ENCODE measurements at places on chromosomes 12 and 14. TPM values are rescaled to one million over a fixed set of nuclear protein-coding genes. Genes with fewer than 3 reads are reported as not detected.

Gene DAO
- total RNA-seq: not detected

Gene MORN3
- total RNA-seq: 0.89 TPM

Gene KITLG
- 12.9 TPM for total RNA-seq

Gene NPAS3
- 2.0 TPM for total RNA-seq

Gene USP5
- 70.1 TPM for total RNA-seq

Gene NEUROD4
- not detected for total RNA-seq

Gene SLC7A8
- 2.3 TPM for total RNA-seq

Gene CLIP1
- 58.2 TPM for total RNA-seq

Measured in kidney epithelial cell (primary cell).